ENCODE measurements at places on chromosomes 7 and 10.

- no peak for DNase-seq
Observed at GRCh38 chr7:129883151-129883550, 69.6 kb downstream of the UBE2H start.

GRCh38 chr10:47079204-47079580, 168.0 kb downstream of the PTPN20 start:
- no peak for DNase-seq

- peak; percentile 74 for DNase-seq
Observed at GRCh38 chr7:116671681-116672595, at the start of gene MET. TSS of gene MET (plus strand) at chr7:116672196. CDS start at chr7:116699085, 26,889 bp downstream.

GRCh38 chr7:106312906-106313305, 28.1 kb upstream of the NAMPT start:
- DNase-seq: no peak
